Ureter (tissue), 1 donor: ENCODE measurements at places on chromosomes 16 and 17. TPM values are rescaled to one million over a fixed set of nuclear protein-coding genes. Genes with fewer than 3 reads are reported as not detected.

DNA sequence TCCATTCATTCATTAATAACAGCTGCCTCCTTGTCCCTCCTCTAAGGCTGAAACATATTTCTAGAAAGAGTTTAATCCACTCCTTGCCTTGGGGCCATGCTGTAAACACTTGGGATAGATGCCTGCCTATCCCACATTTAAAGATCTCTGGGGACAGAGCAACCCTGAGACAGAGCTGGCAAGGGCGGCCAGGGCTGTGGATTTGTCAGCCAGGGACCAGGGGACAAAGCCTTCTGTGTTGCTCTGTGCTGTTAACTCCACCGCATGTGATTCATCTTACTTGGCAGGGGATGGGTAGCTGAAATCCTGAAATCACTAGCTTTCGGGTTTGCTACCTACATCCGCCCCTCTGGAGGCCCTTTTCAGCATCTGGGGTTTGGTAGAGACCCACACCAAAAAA is 392.9 kb downstream of the SLC39A11 start:
- no peak for DNase-seq

The NPIPA8 gene
- 17.2 TPM for total RNA-seq

- DNase-seq = no peak
Observed at GRCh38 chr16:683396-684070, 601 bp downstream of the JMJD8 start.

DNA sequence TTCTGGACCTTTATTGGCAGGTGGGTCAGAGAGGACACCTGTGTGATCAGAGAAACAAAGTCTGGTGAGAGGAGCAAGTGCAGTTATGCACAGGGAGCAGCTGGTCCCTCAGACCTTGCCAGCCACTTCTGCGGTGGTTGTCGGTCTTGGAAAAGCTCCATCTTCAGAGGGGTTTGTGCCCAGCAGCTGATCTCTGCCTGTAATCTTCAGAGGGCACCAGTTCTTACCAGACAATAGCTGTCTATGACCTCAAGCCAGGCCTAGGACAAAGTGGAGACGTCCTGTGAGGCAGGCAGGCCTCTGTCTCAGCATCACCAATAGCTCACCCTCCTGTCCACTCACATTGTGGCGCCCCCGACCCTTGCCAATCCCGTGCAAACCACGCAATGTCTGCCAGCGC is 66.5 kb upstream of the TBX2 start:
- DNase-seq = no peak

GRCh38 chr17:6675201-6675825 is 23.8 kb downstream of the C17orf100 start:
- no peak for DNase-seq

The VASN gene
- 13.4 TPM for total RNA-seq
